ENCODE measurements at places on chromosomes 2 and 18.

DNA sequence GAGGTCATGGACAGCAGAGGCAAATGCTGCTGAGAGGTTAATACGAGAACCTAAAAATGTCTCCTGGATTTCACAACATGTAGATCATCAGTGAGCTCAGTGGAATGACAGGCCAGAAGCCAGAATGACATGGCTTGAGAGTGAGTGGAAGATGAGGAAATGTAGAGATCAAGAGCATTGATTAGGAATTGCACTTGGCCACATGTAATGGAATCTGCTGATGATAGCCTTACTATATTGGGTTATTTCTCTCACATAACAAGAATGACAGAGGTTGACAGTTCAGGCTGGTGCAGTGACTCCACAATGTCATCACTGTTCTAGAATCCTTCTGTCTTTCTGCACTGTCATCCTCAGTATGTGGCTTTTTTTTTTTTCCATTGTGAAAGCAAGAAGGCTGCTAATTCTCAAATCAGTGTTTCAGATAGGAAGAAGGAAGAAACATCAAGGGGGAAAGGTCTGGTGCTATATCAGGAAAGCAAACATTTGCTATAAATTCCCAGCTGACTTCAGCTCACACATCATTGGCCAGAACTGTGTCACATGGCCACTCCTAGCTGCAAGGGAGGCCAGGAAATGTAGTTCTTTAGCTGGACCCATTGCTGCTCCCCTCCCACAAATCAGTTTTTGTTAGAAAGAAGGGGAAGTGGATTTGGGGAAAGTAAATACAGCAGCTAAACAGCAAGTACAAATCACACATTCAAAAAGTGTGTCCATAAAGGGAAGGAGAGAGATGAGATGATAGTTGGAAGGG, 127.2 kb downstream of the FAM161A start:
- no peak for DNase-seq

GRCh38 chr2:46863882-46864281, 51.7 kb downstream of the MCFD2 start:
- no peak for DNase-seq

DNA sequence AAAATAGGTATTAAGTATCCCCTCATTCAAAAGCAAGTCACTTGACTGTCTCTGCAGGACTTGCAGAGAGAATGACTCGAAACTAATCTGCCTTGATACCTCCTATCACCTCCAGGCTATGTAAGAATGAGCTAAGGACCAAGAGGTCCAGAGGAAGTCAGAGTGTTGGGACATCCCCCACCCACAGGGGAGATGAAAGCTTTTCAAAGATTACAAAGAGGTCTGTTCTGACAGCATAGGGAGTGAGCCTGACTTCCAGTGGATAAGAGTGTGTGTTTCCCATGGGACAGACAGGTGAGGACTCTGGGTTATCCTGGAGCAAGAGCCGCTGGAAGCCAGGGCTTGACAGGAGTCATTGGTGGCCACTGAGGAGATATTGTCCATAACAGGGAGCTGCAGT, 85.0 kb upstream of the TACR1 start:
- DNase-seq, result no peak

GRCh38 chr2:216692636-216693413, 2.5 kb downstream of the IGFBP5 start:
- DNase-seq, result peak; percentile 79

GRCh38 chr2:191860760-191861466, 14.0 kb upstream of the CAVIN2 start:
- no peak for DNase-seq

- DNase-seq, result no peak
These were observed 40.7 kb upstream of the RAB27B start for GRCh38 chr18:54787616-54788015.

All from HEK293T (cell line).